Osteoblast (primary cell): ENCODE measurements at places on chromosomes 1 and 21. TPM values are rescaled to one million over a fixed set of nuclear protein-coding genes. Genes with fewer than 3 reads are reported as not detected.

DNA sequence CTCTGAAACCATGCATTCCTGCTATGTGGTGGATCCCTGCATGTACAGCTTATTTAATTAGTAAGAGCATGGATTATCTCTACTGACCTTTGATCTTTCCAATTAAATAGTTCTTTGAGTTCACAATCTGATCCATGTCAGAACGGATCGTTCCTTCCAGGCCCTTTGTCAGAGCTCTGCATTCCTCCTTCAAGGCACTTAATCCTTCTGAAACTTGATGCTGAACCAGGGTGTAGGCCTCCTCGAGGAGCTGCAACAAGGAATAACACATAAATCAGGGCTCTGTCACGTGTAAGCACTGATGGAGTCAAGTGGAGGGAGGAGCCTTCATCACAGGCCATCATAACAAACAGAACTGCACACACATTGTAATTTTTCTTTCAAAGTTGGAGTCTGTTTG is 68.4 kb upstream of the EDEM3 start:
- H3K4me1 ChIP-seq, result peaks cover 11% of the 10 kb centered on the region
- H3K27me3 ChIP-seq, result no peaks in the 10 kb centered on the region
- no peak overlapping the region for H3K4me3 ChIP-seq
- H3K36me3 ChIP-seq, result no peaks in the 10 kb centered on the region
- no peak for DNase-seq

DNA sequence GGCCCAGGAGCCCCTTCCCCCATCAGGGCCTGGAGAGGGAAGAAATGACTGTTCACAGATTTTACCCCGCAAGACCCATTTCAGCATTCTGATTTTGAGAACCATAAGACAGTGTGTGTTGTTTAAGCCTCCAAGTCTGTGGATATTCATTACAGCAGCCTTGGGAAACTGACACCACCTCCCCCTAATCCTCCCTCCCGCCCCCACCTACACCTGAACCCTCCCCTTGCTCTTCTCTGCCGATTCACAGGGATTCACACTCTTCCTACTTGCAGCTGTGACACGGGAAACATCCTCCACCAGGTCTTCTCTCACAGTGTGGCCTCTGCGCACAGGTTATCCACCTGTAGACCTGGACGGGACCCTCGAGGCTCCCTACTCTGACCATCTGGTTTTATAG is 50.1 kb downstream of the RIPK4 start:
- no peaks in the 10 kb centered on the region for H3K4me1 ChIP-seq
- DNase-seq, result no peak
- H3K4me3 ChIP-seq, result no peak overlapping the region
- H3K27ac ChIP-seq, result no peak overlapping the region

GRCh38 chr1:16158025-16158424 is 2.2 kb upstream of the EPHA2 start:
- H3K4me3 ChIP-seq, result no peak overlapping the region
- H3K4me1 ChIP-seq, result peaks cover 34% of the 10 kb centered on the region
- no peaks in the 10 kb centered on the region for H3K36me3 ChIP-seq
- peak; percentile 49 for DNase-seq

DNA sequence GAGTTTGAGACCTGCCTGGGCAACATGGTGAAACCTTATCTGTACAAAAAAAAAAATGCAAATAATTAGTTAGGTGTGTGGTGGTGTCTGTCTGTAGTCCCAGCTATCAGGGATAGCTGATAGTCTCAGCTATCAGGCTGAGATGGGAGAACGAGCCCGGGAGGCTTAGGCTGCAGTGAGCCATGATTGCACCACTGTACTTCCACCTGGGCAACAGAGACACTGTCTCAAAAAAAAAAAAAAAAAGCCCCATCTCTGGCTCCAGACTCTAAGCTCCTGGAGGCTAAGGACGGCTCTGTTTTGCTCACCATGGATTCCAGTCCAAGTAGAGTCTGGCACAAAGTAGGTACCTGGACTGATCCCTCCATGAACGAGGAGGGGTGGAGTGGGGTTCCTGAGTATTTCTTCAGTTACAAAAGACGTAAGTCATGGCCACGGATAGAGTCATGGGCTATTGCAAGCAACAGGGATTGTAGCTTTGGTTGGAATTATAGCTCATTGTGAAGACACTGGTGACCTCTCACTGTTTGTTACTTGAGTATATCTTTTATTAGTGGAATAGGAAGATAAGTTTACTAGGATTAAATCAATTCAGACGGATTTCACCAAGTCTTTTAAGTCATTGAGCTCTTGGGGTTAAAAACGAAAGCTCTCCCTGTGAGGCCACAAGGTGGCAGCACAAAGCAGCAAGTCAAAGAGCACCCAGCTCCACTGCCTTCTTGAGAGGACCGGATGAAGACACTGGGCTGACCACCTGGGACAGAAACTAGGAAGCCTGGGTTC is 35.6 kb upstream of the TMEM61 start:
- H3K27me3 ChIP-seq, result no peaks in the 10 kb centered on the region
- peak overlapping the region; percentile 52 for H3K4me3 ChIP-seq
- peaks cover 8% of the 10 kb centered on the region for H3K4me1 ChIP-seq
- H3K36me3 ChIP-seq, result no peaks in the 10 kb centered on the region
- no peak overlapping the region for H3K27ac ChIP-seq

- no peak for DNase-seq
- H3K27me3 ChIP-seq, result peaks cover 10% of the 10 kb centered on the region
- no peaks in the 10 kb centered on the region for H3K4me1 ChIP-seq
- no peaks in the 10 kb centered on the region for H3K36me3 ChIP-seq
- H3K27ac ChIP-seq, result no peak overlapping the region
Observed at GRCh38 chr1:228045871-228046270, 36.6 kb upstream of the ARF1 start.

Gene ELF3
- total RNA-seq, result under 0.01 TPM in 2 replicates
